ENCODE measurements at places on chromosomes 4 and X. TPM values are rescaled to one million over a fixed set of nuclear protein-coding genes. Genes with fewer than 3 reads are reported as not detected.

Gene NUP62CL
- 2.9 TPM for total RNA-seq

- peak; percentile 14 for DNase-seq
These were observed 1.1 kb upstream of the LCORL start for GRCh38 chr4:18022572-18023050.

- DNase-seq, result no peak
These were observed 1512.2 kb downstream of the C4orf33 start for GRCh38 chr4:130608121-130608520.

DNA sequence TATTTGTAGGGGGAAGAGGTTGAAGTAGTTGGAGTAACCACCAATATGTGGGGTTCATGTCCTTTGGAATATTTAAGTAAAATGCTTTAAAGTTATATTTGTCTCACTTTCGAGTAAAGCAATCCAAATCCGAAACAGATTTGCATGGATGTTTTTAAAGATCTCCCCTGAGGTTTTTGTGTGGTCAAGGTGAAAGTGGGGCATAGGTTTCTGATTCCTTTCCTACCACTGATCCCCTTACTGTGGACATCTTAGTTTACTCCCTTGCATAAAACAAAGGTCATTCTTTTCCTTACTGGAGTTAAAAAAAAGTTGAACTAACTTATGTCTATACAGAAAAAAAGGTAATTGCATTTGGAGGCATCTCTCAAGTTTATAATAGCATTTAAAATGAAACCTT is 71.9 kb upstream of the PHOX2B start:
- DNase-seq, result no peak

Gene POU4F2
- 5.3 TPM for total RNA-seq

DNA sequence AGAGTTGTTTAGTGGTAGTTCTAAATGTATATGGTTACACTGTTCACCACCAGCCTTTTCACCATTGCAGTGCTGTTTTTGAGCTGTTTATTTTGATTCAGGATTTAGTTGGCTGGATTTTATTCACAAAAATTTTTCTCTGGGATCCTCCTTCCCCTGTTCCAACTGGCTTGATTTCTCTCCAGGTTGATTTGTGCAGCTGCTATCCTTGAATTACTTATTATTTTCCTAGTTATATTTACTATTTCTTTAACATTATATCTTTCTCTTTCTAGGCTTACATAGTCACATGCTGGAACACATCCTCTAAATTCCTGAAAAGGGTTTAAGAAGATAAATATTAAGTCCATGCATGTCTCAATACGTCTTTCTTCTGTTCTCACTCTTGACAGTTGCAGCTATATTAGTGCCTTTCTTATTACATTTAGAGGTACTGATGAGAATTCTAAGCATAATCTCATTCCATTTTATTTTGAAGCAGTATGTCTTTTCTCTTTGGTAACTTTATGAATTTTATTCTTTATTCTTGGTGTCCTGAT is 82.2 kb downstream of the SUPT20HL2 start:
- peak; percentile 35 for DNase-seq

Gene GUF1
- total RNA-seq, result 33.9 TPM

GRCh38 chr4:81432825-81433224 is 38.9 kb downstream of the RASGEF1B start:
- DNase-seq, result no peak

Gene GAGE12J
- not detected for total RNA-seq

DNA sequence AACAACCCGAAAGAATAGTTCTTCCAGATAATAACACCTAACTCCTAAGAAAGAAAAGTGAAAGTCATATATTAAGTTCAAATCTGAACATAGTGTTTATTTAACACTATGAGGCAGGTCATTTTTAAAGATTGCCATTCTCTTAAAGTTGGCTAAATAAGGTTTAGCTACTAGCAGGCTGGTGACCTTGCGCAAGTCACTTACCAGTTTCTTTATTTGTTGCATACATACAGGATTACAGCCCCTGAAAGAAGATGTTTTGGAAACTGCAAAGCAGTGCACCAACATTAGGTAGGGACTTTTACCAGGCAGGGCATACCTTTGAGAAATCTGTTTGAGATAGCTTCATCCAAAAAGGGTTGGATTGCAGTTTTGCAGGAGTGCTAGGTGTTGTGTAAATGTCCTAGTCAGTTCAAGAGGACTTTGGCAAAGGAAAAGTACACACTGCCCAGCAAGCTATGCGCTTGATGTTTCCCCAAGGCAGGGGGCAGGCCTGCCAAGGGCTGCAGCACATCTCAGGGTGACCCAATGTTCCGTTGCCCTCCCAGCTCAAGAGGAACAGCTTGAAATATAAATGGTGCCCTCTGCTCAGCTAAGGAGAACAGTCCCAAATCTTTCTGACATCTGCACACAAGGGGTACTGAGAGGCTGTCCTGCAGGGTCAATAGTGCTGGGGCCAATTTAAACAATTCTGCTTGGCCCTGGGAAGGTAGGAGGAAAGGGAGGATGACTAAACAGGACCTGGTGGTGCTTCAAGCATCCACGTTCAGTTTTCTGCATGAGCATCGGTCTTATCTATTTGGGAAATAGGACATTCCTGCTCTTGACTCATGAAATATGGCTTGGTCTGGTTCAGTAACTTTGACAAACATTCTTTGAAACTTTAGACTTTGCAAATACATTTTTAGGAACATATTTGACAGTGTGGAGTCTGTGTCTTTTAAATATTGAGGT is 130.8 kb downstream of the COL4A6 start:
- DNase-seq, result no peak

DNA sequence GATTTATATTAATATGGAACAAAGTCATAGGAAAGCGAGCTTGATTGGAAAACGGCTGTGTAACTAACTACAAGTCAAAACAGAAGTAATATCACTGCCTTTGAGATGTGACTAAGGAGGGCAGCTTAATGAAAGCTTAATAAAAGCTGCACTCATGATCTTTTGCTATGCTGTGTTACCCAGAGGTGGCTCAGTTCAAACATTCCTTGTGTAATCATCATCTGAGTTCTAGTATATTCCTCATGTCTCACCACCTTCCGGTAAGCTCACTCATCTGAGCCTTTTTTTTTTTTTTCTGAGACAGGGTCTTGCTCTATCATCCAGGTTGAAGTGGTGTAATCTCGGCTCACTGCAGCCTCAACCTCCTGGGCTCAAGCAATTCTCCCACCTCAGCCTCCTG is 5.0 kb downstream of the GRPEL1 start:
- no peak for DNase-seq

- DNase-seq, result peak; percentile 77
These were observed 4.6 kb upstream of the MAD2L1 start for GRCh38 chr4:120071192-120071795.

Gene HAND2
- total RNA-seq, result 116 TPM

DNA sequence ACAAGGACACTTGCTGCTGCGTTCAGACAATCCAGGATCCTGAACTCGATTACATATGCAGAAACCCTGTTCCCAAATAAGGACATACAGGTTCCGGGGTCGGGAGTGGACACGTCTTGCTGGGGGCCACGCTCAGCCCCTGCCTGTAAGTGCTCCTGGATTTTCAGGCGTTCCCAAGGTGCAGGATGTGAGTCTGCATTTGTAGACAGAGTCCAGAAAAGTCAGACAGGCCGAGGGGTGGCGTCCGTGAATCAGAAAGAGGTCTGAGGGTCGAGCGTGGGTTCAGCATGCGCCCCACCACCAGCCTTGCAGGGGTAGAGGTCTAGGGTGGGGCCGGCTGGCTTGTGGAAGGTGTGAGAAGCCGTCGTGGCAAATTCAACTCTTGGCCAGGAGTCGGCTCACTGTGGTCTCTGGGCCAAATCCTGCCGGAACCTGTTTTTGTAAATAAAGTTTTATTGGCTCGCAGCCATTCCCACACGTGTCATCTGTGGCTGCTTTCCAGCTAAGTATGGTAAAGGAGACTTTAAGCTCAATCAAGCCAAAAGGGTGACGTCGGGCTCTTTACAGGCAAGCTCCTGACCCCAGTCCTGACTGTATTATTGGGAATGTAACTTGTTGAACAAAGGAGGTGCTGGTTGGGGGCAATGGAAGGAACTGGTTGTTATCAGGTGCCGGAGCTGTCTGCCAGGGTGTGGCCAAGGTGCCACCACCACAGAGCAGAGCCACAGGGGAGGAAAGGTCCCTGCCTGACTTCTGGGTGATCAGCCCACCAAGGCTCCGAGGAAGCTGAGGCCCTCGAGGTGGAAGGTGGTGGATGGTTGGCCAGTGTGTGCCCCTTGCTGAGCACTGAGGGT is 7.4 kb downstream of the DOK7 start:
- DNase-seq, result no peak

GRCh38 chr4:1072830-1073446 is 40.4 kb downstream of the RNF212 start:
- peak; percentile 54 for DNase-seq

GRCh38 chr4:25535278-25535677 is 120.4 kb upstream of the SLC34A2 start:
- DNase-seq, result no peak

Gene TBX22
- 2.4 TPM for total RNA-seq

- DNase-seq, result no peak
These were observed 3.6 kb upstream of the FHL1 start for GRCh38 chrX:136143711-136144110.

- no peak for DNase-seq
These were observed 35.3 kb downstream of the CD99L2 start for GRCh38 chrX:150863191-150863590.

DNA sequence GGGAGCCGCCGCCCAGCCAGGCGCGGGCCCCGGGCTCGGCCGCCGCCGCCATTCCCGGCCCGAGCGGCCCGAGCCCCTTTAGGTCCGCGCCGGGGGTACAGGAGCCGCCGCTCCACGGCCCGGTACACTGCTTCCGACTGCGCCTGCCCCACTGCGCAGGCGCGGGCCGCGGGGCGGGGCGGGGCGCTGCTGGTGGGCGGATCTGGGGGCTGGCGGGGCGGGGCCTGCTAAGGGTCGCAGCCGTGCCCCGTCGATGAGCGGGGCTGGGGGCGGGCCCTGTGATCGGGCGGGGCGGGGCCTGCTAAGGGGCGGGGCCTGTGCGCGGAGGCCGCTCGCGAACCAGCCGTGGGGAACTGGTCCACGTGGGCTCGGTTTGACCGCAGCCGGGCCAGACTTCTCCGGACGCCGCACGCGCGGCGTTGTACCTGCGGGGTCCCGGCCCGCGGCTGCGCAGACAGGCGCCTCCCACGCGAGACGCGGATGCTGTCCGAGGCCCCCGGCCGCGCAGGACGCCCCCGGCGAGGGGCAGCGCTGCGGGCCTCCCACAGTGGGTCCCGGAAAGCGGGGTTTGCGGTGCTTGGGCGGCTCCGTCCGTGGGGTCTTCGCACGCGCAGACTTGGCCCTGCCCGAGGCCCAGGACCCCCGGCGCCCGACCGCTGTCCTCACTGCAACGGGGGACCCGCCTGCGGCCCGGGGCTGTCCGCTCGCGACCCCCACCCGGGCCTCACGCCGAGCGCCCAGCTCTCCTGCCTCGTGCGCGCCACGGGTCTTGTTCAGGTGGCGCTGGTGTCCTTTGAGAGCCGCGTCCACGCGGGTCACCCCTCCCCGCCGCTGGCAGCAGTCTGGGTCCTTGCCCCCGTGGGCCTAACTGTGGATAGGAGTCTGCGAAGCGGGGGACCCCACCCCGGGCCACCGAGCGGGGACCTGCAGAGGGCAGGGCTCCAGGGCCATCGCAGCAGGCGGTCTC is at the start of gene DGKQ:
Gene DGKQ, minus strand, starts transcription at position 139 of the 967 bp plus-strand sequence. Its CDS starts 87 bp downstream, at position 52.
- DNase-seq, result peak; percentile 80

DNA sequence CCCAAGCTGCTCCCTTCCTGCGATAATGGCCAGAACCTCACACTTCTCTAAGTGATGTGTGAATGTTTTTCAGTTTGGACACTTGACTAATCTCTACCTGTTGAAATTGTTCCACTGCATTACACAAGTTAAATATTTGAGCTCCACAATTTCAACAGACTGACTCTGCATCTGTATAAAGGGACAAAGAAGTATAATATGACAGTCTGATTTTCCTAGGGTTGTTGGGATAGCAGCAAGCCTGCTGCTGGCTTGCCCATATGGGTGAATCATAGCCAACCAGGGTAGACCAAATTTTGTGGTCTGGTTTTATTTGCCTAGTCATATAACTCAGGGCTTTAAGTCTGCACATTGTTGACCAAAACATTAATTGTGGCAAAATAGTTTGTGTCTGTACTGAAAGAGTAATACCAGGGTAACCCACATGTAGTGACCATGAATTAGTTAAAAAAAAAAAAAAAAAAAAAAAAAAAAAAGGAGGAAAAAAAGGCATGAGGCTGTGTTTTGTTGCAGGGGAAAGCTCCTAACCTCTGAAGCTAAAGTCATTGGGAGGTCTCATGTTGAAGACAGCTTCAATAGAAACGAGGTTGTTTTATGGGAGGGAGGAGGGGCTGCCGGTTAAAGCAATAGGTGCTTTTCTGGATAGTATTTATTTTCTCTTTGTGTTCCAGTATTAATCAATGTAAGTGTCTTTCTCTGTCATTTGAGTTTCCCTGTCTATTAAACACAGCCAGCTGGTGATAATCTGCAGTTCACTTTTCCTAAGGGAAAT is 534.2 kb downstream of the RAB28 start:
- no peak for DNase-seq

DNA sequence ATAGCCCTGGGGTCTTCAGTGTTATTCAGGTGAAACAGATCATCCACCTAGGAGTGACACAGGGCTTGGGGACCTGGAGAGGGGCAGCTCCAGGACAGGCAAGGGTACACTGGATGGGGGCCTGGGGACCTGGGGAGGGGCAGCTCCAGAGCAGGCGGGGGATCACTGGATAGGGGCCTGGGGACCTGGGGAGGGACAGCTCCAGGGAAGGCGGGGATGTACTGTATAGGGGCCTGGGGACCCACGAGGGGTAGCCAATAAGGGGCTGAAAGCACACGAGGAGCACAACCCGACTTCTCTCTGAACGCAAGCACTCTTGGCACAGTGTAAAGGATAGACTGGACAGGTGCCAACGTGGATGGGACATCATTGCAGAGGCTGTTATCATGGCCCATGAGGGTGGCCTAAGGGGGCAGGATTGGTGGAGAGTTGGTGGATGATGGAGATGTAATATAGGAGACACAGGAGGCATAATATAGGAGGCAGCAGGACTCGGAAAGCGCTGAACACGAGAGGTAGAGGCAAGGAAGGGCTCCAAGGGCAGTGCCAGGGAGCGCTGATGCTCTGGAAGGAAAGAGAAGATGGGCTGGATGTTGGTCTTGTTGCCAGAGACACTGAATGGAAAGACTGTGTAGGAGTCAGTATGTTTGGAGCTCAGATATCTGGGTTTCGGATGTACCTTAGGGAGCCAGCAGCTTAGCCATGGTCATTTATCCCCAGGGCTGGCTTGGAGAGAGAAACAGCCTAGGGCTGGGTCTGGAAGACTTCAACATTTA is 37.9 kb upstream of the FGFBP2 start:
- no peak for DNase-seq

GRCh38 chr4:114282937-114283336 is 303.5 kb upstream of the ARSJ start:
- no peak for DNase-seq

Gene TIMM17B
- 25.3 TPM for total RNA-seq

Gene GDPD2
- total RNA-seq, result 0.72 TPM

DNA sequence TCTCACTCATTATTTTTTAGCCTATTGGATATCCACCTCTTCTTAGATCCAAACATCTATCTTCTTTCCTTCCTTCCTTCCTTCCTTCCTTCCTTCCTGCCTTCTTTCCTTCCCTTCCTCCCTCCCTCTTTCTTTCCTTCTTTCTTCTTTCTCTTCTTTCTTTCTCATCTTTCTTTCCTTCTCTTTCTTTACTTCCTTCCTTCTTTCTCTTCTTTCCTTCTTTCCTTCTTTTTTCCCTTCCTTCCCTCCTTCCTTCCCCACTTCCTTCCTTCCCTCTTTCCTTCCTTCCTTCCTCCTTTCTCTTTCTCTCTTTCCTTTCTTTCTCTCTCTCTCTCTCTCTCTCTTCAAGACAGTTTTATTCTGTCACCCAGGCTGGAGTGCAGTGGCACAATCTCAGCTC is 1239.8 kb downstream of the PCDH7 start:
- DNase-seq, result no peak

All from umbilical cord (tissue), 2 donors.